BJ (cell line): ENCODE measurements at places on chromosomes 16 and 17.
A peak's percentile ranks its signal among the peaks of the same experiment; 100 is the strongest.

DNA sequence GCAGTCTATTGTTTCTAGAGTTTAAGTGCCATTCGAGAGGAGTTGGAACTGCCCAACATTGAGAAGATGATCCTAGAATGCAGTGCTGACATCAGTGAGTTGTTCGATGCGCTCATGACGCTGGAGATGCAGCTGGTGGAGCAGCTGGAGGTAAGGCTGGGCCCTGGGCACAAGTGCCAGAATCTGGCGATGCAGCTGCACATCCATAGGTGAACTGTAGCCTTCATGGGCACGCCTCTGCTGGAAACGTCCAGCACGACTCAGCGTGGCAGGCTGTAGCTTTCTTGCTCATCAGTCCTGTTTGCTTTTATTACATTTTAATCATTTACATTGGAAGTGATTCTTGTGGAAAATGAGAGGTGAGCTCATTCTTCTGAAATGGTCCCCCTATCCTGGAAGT lies 31.7 kb downstream of the DRC3 start:
- no peak for DNase-seq

DNA sequence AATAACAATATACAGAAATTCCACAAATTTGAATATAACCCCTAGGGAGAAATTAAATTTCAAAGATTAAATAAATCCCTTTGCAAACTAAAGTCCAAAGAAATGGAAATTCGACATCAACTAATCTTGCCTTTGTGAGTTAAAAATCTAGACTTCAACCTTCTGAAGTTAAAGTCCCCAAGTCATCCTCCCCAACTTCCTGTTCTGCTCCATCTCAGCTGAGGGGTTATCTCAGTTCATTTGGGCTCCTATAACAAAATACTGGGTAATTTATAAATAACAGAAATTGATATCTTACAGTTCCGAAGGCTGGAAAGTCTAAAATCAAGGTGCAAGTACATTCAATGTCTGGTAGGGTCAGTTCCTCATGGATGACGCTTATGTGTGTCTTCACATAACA lies 22.8 kb upstream of the KDM6B start:
- no peak for DNase-seq

GRCh38 chr17:48894886-48895285 lies 2.3 kb downstream of the ATP5MC1 start:
- no peak for DNase-seq

GRCh38 chr16:28899882-28900590 lies 21.7 kb downstream of the ATP2A1 start:
- no peak for DNase-seq

- no peak for DNase-seq
Measured at GRCh38 chr16:66322174-66322573, 44.3 kb upstream of the CDH5 start.

DNA sequence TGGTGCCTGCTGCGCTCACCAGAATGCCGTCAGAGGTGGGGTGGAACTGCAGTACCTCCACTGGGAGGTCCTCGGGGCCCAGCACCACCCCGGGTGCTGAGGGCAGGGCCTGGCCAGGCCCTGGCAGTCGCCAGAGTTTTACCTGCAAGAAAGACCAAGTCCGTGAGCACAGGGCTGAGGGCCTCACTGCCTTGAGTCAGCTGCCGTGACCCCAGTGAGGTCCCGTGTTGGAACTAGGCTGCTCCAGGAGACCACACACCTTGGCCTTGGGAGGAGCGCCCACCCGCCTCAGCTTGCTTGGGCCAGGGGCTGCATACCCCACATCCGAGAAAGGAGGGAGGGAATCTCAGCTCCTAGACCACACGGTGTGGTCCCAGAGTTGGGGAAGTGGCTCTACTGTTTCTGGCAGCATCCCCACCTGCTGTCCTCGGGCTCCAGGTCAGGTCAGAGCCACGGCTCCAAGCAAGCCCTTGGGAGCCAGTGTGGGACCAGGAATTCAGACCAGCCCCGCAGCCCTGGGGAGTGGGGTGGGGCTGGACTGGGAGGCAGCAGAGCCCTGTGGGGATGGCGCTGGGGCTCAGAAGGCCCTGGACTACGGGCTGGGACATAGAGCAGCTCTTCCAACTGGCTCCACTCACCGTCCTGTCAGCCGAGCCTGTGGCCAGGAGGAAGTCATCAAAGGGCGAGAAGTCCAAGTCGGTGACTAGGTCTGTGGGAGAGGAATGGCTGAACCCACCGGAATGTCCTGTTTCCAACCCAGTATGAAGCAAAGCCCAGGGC lies 8.7 kb downstream of the CORO7 start:
- peak; percentile 53 for DNase-seq

DNA sequence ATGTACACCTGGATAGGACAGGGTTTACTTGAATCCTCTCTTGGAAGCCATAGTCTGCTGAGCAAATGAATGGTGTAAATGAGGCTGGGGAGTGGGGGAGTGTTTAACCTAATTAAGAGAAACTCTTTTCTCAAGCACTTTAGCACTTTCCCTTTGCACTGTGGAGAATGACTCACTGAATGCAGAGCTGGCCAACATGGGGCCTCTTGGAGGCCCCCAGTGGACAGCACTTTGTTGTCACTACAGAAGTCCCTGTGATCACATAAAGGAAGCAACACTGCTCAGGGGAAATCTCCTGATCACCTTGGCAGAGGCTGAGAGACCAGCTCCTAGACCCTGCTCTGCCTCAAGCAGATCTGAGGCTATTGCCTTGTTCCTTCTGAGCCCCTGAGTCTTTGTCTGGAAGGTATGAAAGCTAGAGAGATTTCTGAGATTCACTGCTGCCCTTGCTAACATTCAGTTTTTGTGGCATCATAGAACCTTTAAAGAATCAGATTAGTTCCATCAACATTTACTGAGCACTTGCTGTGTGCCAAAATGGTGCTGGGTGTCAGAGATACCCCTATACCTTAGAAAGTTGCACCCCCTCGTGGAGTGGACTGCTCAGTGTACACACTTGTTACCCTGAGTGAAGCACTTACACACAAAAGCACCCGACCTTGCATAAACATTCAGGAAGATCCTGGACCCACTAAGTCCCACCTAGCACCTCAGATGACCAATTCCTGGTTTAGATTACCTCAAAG lies 230.1 kb upstream of the CCL2 start:
- no peak for DNase-seq

DNA sequence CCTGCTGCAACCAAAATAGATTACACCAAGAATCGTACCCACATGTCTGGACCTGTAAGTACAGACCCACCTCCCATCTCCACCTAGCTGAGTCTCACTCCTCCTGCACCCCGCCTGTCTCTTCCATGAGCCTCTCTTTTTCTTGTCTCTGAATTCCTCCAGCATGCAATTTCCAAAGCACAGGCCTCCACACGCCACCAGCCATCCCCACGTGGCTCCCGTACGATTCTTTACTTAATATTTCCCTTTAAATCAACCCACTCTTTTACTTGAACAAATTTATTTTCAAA lies 1.2 kb downstream of the RPH3AL start:
- DNase-seq = no peak
